ENCODE measurements at places on chromosomes 7 and 10.
A peak's percentile ranks its signal among the peaks of the same experiment; 100 is the strongest.

DNA sequence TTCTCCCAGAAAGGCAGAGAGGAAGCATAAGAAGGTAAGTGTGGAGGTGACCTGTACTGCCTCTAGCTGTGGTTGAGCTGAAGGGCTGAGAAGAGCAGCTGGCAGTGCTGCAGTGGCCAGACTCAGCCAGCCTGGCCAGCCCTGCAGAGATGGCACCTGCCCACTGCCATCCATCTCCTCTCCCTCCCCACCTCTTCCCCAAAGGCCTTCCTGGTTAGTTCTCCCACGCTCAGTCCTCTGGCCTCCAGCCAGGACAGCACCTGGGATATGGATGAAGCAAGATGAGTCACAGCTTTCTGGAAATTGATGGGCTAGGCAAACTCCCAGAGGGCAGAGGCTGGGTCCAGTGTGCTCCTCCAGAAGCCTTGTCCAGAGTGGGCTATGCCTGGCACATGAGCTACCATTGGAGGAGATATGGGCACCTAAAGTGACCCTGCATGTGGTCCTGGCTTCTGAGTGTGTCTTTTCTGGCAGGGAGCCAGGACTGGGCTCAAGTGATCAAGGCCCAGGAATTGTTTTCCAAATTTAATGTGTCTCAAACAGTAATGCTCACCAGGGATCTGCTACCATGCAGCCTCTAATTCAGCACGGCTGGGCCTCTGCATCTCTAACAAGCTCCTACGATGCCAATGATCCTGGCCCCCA lies 81.0 kb upstream of the CACUL1 start:
- DNase-seq: no peak

DNA sequence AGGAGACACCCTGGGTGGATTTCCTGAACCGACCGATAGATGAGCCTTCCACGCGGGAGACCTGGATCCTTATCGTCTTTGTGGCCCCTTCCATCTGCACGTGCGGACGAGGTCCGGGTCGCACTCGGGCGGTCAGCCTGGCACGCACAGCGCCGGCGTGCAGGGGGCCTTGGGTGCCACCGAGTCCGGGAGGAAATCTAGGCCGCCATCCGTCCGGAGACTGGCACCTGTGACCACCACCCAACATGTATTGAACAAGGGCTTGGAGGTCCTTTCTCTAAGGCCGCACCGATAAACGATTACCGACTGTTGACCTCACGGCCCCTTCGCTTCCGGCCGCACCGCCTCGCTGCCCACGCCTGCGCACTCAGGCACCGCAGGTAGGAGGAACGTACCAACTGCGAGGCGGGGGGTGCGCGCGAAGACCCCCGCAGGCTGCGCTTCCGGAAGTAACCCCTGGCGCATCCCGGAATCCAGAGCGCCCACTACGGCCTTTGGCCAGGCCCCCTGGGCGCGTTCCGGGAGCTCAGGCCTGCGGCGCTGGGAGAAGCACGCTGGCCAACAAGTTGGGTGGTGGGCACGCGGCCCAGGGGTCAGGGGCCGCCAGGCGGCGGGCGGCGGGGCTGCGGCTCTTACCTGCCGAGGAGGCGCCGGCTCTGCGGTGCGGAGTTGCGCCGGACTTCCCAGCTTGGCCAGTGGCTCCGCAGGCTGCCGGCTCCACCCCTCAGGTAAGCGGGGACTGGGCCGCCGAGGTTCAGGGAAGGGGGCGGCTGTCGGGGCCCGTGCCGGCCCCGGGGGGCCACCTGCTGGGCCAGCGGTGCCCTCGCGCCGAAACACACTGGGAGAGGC lies at the start of the genes ACTR3C and LRRC61:
TSS of gene ACTR3C (minus strand) at position 713 of the 849 bp plus-strand sequence. CDS start 28,249 bp downstream, outside the sequence.
TSS of gene LRRC61 (plus strand) at position 523 of the 849 bp plus-strand sequence. CDS start 13,507 bp downstream, outside the sequence.
- DNase-seq: peak; percentile 65

GRCh38 chr7:113751547-113751946 lies 167.3 kb downstream of the PPP1R3A start:
- DNase-seq: no peak

DNA sequence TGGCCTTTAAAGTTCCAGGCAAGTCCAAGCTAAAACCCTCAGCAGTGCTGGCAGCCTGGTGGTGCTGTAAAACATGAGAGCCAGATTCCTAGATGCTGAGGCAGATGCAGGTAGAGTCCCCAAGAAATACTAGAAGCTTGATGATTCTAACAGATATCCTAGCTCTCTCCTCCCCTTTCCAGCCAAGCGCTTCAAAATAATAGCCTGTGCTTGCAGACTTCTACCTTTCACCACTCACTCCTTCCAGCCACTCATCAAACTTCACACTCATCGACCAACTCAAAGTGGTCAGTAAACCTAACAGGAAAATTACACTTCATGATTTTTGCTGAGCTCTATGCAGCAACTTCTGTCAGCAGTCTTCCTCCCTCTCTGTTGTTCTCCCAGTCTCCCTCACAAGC lies 50.2 kb downstream of the LMBR1 start:
- no peak for DNase-seq

DNA sequence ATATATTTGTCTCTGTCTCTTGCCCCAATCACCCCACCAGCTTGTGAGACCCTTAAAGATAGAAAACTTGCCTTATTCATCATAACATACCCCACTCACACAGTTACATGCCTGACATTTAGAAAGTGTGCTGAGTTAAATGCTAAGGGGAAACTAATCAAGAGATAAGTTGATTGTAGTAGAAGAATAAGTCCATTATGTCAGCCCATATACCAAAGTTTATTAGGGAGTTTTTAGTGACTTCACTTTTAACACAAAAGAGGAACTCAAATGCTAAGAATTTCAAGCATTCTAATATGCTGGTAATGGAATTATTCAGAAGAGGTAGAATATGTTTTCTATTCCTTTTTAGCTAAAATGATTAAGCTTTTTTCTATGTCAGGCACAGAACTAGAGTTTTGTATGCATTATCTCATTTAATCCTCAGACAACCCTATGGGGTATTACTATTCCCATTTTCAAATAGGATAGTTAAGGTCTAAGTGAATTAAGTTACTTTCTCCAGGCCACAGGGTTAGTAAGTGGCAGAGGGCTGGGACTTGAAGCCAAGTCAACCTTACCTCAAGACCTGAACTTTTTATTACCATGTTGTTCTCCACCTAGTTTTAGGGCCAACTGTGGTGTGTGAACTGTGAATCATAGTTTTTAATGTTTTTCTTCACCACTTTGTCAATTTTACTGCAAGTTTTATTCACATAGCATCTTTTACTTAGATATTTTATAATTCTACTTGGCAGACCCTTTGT lies 19.6 kb downstream of the ASAH2 start:
- DNase-seq: no peak

DNA sequence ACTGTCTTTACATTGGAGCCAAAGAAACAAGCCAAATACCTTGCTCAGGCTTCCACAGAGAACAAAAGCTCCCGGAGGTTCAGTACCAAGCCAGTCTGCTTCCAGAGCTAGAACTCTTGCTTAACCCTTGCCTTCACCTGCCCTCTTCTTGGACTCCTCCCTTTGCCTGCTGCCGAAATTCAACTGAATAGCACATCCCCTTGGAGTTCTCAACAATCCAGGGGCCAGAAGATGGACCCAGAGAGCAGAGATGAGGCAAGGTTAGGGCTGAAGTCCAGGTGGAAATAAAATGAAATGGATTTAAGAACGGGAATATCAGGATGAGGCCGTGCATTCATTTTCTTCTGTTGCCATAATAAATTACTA lies 876 bp upstream of the PIK3AP1 start:
- DNase-seq: no peak

DNA sequence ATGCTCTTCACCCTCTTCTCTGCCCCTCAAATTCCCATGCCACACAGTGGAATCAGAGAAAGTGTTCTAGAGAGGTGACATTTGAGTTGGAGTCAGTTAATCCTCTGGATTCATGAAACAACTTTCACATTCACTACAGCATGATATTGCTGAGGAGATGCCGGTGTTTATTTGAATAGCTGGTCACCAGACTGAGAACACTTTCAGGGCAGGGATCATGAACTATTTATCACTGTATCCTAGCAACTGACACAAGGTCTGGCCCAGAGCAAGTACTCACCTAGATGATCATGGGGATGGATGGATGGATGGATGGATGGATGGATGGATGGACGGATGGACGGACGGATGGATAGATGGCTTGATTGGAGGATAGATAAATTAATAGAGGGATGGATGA lies 116.7 kb upstream of the ZMIZ1 start:
- DNase-seq: no peak

DNA sequence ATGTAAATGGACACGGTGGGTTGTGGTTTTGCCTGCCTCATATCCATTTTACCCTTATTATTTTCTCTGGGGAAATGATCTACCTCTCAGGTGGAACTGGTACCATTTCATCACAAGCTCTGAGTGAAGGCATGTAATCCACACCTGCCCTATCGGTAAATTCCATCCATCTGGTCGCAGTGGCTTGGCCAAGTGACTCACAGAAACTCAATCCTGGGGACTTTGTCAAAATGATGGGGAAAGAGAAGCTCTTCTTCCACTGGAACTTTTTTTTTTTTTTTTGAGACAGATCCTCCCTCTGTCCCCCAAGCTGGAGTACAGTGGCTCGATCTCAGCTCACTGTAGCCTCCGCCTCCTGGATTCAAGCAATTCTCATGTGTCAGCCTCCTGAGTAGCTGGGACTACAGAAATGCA lies 48.2 kb upstream of the ANKRD1 start:
- no peak for DNase-seq

GRCh38 chr7:122535086-122535485 lies 163.8 kb downstream of the RNF133 start:
- no peak for DNase-seq

GRCh38 chr10:104327745-104328645 lies 10.3 kb downstream of the ITPRIP start:
- no peak for DNase-seq

- DNase-seq: no peak
Observed at GRCh38 chr7:151839451-151839921, 37.4 kb downstream of the PRKAG2 start.

DNA sequence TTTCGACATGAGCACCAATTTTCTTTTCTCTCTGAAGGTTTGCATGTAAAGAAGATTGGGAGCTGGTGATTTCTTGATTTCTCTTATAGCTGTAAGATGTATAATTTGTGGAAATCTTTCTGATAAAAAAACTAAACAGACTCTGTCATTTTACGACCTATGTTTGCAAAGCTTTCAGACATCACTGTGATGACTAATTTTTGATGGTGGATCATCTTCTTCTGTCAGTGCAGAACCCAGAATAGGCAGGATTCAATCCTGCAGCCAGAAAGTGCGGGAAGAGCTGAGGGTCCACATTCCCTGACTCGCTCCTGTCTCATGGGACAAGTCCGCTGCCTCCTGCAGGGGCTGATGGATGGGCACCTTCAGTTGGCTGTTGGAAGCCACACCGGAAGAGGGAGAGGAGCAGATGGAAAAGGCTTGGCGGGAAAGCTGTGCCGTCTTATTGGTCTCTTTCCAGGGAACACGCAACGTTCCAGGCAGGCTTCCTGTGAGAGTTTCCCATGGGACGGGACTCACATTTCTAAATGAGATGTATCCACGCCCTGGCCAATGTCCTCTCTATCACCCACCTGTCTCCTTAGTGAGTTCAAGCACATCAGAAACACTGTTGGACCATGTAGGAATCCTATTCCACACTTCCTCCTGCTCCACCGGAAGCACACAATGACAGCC lies 186.9 kb downstream of the PRPF18 start:
- DNase-seq: no peak

DNA sequence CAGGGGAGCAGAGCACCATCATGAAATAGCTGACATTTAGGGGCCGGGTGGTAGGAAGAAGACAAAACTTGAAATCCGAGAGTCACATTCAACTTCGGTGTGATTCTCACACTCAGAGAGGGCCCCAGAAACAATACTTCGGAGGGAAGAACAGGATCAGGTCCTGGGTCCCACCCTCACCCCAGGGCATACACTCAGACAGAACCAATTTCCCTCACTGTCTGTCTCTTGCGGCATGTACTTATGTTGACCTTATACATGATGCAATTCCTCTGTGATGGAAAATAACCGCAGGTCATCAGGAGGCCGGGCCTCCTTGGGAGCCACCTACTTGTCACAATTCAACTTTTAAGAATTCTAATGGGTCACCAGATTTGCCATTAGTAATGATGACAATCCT lies 26.3 kb upstream of the HMX3 start:
- DNase-seq: no peak

DNA sequence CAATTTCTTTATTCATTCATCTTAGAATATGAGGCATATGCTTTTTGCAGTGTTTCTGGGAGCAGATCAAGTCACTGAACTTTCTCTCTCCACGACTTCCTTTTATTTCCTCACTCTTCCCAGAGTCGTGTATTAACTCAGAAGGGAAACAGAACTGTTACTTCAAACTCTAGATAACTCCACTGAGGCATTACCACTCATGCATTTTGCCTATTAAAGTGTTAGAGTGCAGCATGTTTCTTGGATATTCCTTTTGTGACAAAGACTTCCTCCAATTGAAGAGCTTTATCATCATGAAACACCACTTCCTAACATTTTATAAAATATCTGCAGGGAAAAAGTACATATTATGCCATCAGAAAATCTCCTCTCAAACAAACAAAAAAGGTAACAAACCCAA lies 797.4 kb upstream of the COBL start:
- no peak for DNase-seq

DNA sequence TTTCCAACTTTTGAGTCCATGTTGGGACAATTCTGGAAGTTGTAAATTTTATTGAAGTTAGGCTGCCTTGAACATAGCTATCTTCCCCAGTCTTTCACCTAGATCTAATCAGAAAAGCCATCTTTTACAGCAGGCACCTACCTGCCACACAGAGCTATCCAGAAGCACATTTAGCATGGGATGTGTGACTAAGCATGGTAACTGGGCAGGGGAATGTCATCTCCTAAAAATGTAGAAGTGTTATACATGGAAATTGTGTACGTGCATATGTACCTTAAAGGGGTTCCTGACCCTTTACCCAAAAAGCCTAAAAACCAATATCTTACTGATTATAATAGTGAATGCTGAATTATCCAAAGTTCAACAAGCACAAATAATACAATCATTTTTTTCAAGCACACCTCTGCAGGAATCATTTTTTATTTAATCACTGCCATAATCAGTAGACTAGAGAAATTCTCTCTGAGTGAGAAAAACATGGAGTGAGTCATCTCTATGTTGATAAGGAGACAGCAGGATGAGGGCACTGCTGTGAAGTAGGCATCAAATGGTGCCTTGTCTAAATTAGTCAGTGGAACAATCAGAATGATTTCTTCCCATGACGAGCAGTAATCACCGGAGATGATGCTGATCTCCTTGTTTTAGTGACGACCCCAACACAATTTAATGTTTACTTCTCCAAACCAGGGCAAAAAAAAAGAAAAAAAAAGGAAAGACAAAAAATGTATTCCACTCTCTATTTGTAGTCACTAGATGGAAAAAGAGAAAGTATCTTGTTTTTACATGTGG lies 75.9 kb downstream of the SORBS1 start:
- DNase-seq: no peak

GRCh38 chr10:76358743-76359395 lies 927.4 kb downstream of the LRMDA start:
- no peak for DNase-seq

- no peak for DNase-seq
Observed at GRCh38 chr10:6704896-6705295, 124.8 kb upstream of the PRKCQ start.

GRCh38 chr7:57399972-57400371 lies 50.0 kb upstream of the ZNF716 start:
- DNase-seq: no peak

GRCh38 chr7:45711161-45711490 lies 137.0 kb downstream of the ADCY1 start:
- DNase-seq: no peak
